ENCODE measurements at places on chromosomes 5 and 9. TPM values are rescaled to one million over a fixed set of nuclear protein-coding genes. Genes with fewer than 3 reads are reported as not detected.

GRCh38 chr9:134441227-134442084 lies 115.2 kb downstream of the RXRA start:
- DNase-seq = no peak

GRCh38 chr5:167819406-167819805 lies 472.0 kb upstream of the WWC1 start:
- DNase-seq = no peak

- DNase-seq = no peak
Observed at GRCh38 chr9:82991671-82992070, 71.3 kb downstream of the RASEF start.

DNA sequence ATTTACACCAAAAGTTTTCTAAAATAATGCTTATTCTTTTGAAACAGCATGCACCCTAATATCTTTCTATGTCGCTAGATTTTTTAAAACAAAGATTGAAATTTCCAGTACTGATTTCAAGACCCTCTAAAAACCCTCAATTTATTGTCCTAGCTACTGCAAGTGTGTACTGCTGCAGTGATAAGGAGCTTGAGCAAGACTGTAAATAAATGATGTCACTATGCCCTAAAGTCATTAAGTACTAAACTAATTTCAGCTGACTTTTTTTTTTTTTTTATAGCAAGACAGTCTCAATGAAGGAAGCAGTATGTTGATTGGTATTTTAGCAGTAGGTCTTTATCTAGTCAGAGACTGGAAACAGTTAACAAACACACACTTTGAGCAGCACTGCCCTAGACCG lies 12.2 kb upstream of the MIER3 start:
- no peak for DNase-seq

GRCh38 chr9:37965116-37965515 lies 61.2 kb upstream of the SLC25A51 start:
- DNase-seq = no peak

GRCh38 chr5:159096243-159096923 lies 3.3 kb downstream of the EBF1 start:
- DNase-seq = no peak

GRCh38 chr5:124342584-124342983 lies 403.9 kb downstream of the ZNF608 start:
- no peak for DNase-seq

GRCh38 chr5:137073189-137073588 lies 425.9 kb downstream of the SPOCK1 start:
- DNase-seq = peak; percentile 31

DNA sequence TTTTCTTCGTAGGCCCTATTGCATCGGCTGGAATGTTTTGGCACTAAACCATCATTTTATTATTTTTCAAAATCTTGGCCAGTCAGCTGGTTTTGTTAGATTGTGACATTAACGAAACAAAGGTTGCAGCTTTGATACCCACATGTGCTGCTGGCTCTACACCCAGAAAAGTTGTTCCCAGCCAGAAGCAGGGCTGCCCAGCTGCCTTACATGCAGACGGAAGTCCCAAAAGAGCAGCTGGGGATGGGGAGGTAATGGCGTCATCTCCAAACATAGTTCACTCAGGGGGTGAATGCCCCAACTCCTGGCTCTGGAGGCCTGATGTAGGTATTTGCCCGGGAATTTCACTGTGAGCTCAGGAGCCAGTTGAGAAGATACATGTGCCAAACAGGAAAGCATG lies 23.3 kb downstream of the TMEM171 start:
- DNase-seq = no peak

GRCh38 chr9:18297056-18297841 lies 176.7 kb upstream of the ADAMTSL1 start:
- DNase-seq = peak; percentile 54

GRCh38 chr9:76688471-76689238 lies 75.6 kb upstream of the PCA3 start:
- no peak for DNase-seq

DNA sequence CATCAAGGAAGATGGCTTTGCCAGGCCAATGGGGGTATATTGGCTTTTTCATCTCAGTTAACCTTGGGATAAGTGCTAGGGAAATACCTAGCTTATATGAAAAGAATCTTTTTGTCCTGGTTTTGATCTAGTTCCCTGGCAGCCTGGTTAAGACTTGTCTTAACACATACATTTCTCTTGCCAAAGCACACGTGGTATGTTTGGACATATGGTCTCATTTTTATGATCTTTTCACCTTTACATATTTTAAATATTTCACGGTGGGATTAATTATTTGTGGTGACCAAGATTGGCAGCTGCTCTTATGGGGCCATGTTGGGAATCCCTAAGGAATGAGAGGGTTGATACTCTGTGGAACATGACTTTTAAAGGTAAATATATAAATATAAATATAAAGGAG lies 312.5 kb downstream of the NPR3 start:
- DNase-seq = no peak

- DNase-seq = no peak
Observed at GRCh38 chr5:9197881-9198260, 348.0 kb downstream of the SEMA5A start.

- DNase-seq = no peak
Observed at GRCh38 chr9:83707518-83707767, 315 bp downstream of the UBQLN1 start.

- DNase-seq = no peak
Observed at GRCh38 chr9:87372356-87372851, 125.3 kb upstream of the DAPK1 start.

DNA sequence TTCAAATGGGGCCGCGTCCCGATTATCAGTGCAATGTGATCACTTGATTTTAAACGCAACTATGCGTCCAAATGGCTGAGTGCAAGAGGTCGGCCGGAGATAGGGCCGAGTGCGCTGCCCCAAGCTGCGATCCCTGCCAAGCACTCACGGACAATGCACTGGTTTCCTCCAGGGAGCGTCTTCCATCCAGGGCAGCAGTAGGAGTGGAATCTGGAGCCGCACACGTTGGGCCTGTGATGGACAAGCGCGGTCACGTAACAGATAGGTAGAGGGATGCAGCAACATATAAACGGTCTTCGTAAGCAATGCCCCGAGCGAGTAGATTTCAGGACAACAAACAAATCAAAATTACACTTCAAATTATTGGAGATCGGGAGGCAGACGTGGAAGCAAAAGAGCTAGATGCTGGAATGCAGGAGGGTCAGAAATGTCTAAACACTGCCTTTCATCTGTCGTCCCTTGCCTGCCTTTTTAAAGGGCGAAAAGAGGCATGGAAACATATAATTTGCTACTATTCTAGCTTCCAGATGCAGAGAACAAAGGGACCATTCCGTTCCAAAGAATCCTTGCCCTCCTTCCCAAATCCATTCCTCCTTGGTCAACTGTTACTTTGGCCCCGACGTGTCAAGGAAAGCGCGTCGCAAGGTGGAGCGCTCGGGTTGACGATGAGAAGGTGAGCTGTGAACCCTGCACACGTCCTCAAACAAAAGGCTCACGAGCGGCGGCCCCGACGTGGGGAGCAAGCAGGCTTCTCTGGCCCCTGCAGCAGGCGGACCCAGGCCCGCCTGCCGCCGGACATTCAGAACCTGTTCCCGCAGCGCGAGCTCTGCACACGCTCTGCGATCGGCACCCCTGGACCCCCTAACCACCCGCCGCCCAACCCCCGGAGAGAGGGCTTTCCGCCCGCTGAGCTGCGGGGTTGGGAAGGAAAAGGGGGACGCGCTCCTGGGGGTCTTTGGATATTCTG lies 1.5 kb downstream of the FBN2 start:
- DNase-seq = no peak

Gene GFI1B
- not detected for total RNA-seq

Gene CDHR2
- total RNA-seq = under 0.01 TPM

Gene WDR31
- 0.17 TPM for total RNA-seq

Gene FRMPD1
- total RNA-seq = not detected

Gene GM2A
- total RNA-seq = 18.0 TPM

Gene ANKDD1B
- 1.1 TPM for total RNA-seq

Gene WHRN
- 0.17 TPM for total RNA-seq

Gene EFNA5
- total RNA-seq = 36.1 TPM
